Activated naive CD4-positive, alpha-beta T cell (primary cell): ENCODE measurements at places on chromosomes 1 and 21.

DNA sequence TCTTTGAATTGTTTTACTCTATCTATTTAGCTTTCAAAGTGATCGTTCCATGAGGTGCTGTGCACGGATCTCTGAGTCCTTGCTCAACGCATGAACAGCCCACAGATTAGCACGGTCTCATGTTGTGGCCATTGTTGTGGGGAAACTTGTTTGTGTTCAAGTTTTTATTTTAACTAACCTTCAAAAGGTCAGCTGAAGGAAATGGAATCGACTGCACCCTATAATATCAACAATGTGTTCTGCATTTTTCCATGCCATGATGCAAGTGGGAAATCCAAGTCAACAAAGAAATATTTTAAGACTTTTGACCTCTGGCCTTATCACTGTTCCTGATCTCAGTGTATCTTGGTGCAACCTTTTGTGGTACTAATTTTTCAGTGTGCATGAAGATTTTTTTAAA lies 6.1 kb downstream of the SH2D1B start:
- DNase-seq: no peak

DNA sequence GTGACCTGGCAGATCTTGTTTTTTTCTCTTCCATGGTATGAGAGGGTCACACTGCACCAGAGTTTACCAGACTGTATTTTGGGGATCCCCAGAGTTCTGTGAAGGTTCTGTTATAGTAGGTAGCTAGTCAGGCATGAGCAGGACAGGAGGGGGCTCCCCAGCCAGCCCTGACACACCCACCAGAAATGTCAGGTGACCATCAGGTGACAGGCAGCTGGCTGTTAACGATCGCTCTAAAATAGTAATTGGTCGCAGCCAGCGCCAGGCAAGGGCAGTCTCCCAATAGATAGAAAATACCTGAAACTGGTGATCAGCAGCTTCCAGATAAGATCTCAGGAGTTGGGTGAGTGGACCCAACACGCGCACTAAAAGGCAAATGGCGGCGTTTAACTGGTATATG lies 264.9 kb downstream of the RHOU start:
- DNase-seq: no peak

GRCh38 chr1:195202241-195202640 lies 1406.0 kb downstream of the KCNT2 start:
- no peak for DNase-seq

GRCh38 chr1:176531921-176532897 lies 69.2 kb downstream of the PAPPA2 start:
- no peak for DNase-seq

- DNase-seq: peak; percentile 32
Measured at GRCh38 chr1:234544087-234544579, 65.2 kb upstream of the TARBP1 start.

DNA sequence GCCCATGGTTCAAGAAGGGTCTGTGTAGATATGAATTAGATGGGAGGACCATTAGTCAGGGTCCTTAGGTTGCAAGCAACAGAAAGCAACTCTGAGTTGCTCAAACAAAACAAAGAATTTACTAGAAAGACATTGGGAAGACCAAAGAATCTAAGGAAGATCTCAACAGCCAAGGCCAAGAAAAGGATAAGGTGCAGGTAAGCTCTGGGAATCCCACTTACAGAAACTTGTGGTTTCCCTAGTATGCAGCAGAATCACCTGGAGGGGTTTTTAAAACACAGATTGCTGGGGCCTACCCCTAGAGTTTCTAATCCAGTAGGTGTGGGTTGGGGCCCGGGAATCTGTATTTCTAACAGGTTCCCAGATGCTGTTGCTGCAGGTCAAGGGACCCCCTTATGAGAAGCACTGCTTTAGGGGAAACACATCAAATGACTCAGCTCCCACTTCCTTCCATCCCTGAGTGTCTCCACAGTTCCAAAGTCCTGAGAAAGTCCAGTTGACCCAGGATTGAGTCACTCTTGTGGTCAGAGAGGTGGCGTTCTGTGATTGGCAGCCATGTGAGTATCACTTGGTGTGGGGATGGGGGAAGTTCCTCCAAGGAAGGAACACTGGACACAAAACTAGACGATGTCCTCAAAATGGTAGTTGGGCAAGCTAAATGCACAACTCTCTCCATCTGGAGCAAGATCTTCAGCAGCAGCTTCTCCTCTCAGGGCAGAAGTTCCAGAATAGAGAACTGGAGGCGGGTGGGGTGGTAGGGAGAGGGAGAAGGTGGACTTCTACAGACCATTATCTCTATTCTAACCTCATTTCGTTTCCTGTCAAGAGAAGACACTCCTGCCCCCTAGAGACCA lies 24.2 kb upstream of the EYA3 start:
- DNase-seq: no peak
